ENCODE measurements at places on chromosomes 13 and 19.

DNA sequence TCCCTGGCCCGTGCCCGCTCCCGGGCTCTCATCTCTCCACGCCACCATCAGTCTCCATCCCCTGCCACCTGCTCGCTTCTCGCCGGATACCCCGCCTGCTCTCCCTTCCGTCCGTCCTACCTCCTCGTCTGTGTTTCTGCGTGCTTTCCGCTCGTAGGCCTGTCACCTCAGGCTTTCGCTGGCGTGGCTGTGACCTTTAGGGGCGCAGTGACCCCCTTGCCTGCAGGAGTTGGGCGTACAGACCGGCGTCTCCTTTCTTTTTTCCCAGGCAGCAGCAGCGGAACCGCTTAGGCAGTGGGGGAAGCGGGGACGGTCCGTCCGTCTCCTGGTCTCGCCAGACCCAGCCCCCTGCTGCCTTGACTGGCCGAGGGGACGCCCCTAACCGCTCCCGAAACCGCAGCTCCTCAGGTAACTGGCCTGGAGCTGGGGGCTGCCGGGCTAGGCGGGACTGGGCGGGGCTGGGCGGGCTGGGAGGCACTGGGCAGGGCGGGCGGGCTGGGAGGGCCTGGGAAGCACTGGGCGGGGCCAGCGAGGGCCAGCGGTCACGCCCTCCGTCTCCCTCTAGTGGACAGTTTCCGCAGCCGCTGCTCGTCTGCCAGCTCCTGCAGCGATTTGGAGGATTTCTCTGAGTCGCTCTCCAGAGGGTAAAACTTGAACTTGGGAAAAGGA is 6.3 kb downstream of the PGLYRP1 start:
- peak; percentile 84 for DNase-seq

DNA sequence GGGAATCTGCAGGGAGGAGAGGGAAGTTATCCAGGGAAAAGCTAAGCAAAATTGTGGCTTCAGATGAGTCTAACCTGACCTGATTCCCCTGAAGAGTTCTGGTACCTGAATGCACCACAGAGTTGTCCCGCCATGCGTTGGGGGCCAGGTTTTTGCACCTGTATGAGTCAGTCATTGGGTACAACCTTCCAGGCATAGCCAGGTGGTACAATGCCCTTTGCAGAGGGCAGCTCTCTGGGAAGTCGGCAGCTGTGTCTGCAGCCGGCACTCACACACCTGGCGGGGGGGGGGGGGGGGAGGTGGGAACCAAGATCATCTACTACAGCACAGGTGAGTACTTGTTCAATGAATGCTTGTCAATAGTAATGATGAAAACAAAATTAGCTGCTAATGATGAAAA is 52.5 kb upstream of the GTF3A start:
- no peak for DNase-seq

GRCh38 chr19:2173767-2174577 is 10.2 kb downstream of the DOT1L start:
- DNase-seq = no peak

- DNase-seq = no peak
Observed at GRCh38 chr19:30817965-30818567, 445.9 kb downstream of the ZNF536 start.

DNA sequence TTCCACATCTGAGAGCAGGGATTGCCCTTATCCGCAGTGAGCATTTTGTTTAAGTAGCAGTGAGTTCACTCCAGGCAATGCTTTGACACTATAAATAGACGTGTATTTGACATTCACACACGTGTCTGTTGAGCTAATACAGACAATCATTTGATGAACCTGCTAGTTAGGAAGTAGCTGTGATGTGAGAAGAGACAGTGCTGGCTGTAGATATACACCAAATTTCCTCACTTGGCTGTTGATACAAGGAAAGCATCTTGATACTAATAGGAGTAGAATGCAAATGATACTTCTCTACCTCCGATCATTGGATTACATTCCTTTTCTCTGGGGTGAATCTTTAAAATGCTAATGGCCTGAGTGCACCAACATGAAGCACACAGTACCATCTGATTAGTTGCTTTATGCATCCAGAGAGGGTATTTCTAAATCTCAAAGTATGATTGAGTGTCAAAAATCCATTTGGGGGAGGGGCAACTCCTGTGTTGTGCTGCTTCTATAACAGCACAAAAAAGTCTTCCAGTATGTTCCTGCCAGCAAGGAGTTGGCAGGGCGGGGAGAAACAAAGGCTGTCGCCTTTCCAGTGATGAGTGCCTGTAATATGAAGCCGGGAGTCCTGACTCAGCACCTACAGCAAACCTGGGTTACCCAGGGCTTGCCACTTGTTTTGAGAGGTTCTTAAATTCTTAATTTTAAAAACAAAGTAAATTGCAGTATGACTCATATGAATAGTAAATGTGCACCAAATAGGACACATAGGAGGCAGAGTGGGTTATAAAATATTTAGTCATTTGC is 7.0 kb downstream of the CUL4A start:
- no peak for DNase-seq

DNA sequence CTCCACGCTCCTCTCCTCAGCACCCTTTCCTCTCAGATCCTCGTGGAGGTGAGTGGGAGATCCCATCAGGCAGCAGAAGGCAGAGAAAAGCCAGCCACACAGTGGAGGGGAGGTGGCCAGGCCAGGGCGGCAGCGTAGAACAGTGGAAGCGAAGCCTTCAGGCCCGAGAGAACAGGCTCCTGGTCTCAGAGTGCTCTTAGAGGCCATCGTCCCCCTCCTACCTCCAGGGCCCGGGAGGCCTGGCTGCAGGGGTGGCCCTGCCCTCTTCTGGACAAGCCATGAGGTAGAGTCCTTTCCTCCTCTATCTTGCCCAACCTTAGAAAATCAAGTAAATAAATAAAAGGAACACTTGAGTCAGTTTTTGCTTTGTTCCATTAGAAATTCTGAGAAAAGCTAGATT is 202.0 kb downstream of the KATNAL1 start:
- no peak for DNase-seq

DNA sequence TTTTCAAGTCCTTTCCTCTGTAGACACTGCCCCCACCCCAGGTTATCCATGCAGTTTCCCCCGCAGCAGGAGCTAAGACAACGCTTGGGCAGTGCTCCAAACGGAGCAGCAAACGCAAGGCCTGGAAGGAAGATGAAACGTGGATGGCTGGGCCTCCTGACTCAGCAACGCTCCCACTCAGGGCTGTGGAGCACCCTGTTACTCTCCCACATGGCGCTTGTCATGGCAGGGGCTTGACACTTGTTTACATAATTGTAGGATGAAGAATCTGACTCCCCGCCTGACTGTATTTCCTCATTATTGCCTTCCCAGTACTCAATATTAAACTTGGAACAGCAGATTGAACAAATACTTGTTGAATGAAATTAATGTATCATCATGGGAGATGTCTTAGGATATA is 799 bp upstream of the C1QTNF9B start:
- no peak for DNase-seq

GRCh38 chr13:20702530-20702914 is 977 bp upstream of the IL17D start:
- DNase-seq = no peak

DNA sequence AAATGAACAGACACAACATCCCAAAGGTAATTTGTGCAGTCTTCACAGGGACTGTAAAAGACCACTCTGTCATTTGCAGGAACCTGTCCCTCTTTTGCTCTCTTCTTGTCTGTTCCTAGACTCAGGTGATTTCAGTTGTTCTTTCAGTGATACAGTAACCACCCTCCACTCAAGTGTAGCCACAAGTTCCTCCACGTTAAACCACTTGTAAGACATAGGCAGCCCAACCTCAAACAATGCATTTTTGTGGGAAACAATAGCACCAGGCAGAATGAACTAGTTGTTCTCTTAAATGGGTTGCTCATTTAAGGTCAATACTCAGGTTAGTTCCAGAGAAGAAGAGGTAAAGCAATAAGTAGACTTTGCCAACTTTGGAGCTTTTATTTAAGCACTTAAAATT is 359.4 kb downstream of the MZT1 start:
- DNase-seq = no peak

DNA sequence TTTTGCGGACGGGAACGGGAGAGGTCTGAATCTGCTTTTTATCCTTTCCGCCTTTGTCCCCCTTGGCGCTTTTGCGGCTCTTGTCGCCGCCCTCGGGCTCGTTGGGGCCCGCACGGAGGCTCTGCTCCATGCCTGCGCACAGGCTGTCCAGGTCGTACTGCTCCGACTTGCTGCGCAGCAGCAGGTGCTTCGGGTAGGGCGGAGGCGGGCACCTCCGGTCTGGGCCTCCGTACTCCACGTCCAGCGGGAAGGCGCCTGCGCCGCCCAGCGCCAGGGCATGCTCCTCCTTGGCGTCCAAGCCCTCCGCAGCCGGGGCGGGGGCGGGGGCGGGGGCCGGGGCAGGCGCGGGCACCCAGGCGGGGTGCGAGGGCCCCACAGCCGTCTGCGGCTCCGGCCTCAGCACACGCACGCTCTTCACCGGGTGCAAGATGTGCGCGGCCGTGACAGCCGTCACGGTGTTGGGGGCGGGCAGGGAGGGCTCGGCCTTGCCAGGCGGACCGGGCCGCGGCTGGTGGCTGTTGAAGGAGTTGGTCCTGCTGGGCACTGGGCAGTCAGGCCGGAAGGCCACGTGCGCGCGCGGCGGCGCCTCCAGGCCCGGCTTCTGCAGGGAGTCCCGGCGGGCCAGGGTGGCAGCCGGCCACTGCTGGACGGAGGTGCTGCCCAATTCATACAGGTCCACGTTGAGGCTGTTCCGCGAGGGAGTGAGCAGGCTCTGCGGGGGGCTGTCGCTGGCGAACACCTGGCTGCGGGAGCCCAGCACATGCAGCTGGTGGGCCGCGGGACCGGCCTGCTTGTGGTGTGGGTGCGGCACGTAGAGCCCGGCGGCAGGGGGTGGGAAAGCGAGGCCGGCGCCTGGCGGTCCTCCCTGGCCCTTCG is 73.1 kb downstream of the LATS2 start:
- no peak for DNase-seq

GRCh38 chr19:12994701-12995595 is at the start of gene NFIX:
NFIX (plus strand) TSS chr19:12995475; CDS start chr19:12995838, 363 bp downstream.
- DNase-seq = peak; percentile 14

GRCh38 chr13:72004784-72005374 is 137.9 kb upstream of the DACH1 start:
- DNase-seq = no peak

DNA sequence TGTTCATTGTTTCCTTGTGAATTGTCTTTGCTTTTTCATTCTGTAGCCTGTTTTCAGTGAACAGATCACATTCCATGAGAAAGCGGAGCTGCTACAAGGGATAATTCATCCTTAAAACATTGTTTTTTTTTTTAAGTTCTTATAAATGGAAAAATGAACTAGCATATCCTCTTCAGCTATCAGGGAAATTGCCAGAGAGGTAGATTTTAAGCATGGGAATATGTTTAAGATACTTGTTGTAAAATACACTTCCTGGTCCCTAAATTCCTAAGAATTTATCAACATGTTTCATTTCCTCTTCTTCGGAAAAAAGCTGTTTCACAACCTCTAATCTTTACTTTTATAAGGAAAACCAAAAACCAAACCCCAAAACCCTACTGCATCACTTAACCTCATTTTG is 238.0 kb downstream of the POSTN start:
- DNase-seq = no peak

DNA sequence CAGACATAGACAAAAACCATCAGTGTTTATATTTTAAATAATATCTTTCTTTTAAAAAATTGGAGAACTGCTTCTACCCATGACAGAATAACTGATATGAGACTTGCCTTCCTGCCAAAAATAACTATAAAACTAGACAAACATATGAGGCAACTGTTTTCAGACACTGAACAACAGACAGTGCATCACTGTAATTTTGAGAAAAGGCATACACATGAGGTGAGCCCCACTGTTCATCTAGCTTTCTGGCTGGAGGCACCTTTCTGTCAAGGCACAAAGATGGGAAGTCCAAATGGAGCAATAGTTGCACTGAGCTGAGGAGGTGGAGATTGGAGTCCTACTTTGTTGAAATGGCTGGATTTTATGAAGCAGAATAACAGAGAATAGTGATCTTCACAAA is 71.9 kb upstream of the ZNF507 start:
- DNase-seq = no peak

- DNase-seq = no peak
Observed at GRCh38 chr13:79867254-79867653, 386.3 kb downstream of the NDFIP2 start.

GRCh38 chr13:113196970-113197737 is 11.3 kb downstream of the PCID2 start:
- no peak for DNase-seq

GRCh38 chr13:24716011-24716410 is 35.8 kb downstream of the ATP12A start:
- no peak for DNase-seq

GRCh38 chr19:57599377-57599760 is 316 bp upstream of the ZNF530 start:
- no peak for DNase-seq

DNA sequence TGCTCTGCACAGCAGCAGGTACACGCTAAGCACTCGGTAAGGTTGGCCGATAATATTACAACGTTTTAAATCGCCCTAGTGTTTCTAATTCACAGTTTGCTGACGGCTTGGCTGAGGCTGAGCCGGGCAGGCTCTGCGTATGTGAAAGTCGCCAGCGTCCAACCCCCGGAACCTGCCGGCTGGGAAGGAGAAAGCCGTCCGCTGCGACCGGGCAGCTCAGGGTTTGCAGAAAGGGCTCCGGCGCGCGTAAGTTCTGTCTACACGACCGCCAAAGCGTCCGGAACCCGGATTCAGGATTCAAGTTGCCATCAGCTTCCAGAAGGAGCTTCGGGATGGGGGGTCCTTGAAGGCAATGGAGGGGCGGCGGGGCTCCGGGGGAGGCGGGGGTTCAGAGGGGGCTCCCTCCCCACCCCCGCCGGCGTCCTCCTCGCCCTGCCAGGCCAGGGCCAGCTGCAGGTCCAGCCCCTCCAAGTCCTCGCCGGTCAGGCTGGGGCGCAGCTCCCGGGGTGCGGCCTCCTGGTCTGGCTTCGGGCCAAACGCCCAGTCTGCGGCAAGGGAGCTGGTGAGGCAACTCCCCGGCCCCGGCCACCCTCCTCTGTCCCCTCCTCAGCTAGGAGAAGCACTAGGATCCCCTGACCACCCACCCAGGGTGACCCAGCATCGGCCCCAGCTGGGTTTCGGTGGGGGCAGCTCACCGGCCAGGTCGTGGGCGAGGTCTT is 575 bp downstream of the SMIM44 start:
- no peak for DNase-seq

DNA sequence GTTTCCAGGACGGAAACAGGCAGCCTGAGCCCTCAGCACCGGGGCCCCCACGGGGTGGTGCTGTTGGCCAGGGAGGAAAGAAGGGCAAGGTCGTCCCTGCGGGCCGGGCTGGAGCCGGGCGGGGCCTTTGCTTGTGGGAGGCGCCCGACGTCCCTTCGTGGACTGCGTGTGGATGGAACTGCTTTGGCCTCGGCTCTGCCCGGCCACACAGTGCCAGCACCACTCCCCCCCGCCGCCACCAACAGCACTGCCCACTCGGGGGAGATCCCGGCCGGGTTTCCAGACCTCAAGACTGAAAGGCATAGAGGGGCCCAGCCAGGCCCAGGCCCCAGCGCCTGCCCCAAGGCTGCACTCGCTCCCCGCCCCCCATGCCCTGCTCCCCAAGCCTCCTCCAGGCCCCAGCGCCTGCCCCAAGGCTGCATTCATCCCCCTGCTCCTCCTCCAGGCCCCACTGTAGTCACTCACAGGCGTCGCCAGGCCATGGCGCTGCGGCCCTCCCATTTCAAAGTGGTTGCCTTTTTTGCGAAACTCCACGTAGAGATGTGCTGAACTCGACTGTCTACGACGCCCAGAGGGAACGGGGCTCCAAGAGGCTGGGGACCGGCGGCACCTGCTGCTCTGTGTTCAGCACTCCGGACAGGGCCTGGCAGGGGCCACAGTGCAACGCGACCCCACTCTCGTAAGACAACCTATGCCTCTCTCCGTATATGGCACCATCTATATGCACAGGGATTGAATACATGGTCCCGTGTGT is 22.5 kb downstream of the C13orf46 start:
- peak; percentile 41 for DNase-seq

Measured in activated CD4-positive, alpha-beta T cell treated with anti-CD3 and anti-CD28 coated beads, Interleukin-2, Interleukin-4, amounts not matched to agents 100 ng/mL and 50 ng/mL, durations not matched to agents 16 hours and 8 hours (primary cell).